Body of pancreas (tissue), 4 donors: ENCODE measurements at places on chromosomes 3 and 15.

DNA sequence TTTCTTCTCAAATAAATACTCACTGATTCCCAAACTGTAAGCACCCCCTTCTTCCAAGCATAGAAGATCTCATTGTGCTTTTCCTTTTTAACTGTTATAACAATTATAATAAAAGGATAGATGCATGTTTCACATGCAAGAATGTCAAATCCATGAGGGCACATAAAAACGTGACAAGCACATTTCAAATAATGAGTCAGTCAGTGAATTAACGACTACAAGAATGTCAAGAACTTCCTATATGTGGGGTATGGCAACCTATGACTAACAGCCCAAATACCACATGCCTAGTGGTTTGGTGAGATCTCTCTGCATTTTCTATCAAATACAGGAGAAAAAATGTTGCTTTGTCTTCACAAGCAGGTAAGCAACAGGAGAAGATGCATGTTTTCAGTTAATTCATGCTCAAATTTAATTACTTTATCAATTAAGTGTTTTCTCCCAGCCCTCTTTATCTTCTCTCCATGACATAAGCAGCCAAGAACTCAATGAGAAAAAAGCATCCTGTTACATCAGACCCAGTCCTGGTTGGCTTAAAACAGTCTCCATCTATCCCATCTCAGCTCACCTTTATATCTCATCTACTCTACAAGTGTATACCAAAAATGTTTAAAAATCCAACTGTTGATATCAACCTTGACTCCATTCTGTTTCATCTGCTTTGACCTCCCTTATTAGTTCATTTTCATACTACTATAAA, 181.5 kb upstream of the LMCD1 start:
- no peak for DNase-seq

DNA sequence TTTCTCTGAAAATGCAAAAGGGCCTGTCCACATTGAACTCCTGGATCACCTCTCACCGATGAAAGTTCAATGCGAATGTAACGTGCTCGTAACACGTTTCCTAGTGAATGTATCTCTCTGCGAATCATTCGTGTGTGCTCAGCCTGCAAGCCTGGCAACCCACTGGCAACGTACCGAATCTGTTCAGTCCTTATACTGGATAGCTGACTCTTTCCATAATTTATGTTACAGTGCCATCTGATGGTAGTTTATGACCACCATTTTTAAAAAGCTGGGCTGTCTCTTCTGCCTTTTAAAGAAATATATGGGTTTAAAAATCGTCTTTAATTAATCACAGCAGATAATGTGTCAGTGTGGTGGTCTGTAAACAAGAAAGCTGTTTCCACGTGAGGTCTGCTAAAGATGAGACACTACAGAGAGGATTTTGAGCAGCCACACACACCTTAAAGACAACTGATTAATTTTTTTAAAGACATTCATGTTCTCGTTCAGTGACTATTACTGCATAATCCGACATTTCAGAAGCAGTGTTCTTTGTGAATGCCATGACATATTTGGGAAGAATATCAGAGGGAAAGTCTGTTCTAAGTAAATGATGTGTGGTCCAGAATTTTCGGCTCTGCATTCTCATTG, 69.4 kb upstream of the FOXP1 start:
- DNase-seq: peak; percentile 89

DNA sequence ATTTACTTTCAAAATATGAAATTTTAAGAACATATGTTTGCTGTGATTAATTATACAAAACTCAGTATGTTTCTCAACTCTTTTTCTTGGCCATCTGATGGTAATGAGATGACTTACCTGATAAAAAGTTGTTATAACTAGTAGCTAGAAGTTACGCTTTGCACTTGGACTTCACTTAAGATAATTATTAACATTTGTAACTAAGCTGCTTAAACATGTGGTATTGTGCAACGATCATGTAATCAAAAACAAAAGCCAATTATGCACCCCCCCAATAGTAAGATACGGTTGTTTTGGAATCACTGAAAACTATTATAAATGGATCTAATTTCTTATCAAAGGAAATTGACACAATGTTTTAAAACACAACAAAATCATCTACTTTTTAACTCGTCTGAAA, 342.9 kb downstream of the CNTN3 start:
- DNase-seq: no peak

GRCh38 chr3:186178412-186178811, 69.5 kb upstream of the ETV5 start:
- DNase-seq: no peak

DNA sequence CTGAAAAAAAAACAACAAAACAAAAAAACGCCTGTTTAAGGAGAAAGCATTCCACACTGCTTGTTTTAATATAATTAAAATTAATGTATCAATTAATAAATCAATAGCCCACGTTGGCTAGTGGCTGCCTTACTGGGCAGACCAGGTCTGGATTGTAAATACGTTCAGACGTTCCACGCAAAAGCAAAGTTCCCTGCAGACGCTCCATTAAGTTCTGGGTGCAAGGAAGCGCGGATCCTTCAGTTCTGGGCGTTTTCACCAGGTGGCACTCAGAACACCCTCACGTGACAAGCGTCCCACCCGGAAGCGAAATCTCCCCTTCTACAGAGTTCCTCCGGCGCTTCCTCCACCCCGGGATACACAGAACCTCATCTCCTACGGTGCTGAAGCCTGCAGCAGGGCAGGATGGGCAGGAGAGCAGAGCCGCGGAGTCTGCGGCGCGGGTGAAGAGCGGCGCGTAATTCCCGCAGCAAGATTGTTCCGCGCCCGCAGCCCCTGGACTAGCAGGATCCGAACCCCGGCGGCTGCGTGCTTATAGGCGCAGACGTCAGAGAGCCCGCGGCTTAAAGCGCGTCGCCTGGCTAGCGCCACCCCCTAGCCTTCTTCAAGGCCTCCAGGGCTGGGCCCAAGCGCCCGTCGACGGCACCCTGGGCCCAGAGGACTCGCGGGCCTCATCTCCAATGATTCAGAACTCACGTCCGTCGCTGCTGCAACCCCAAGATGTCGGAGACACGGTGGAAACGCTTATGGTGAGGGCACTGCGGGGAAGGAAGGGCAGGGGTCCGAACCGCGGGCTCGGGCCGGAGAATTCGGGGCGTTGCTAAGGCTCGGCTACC, at the start of gene SLC25A38:
TSS of gene SLC25A38 (plus strand) at position 326 of the 836 bp plus-strand sequence. CDS start at position 681, 355 bp downstream.
- DNase-seq: peak; percentile 81

GRCh38 chr3:190094160-190094718, 26.5 kb downstream of the P3H2 start:
- no peak for DNase-seq

- no peak for DNase-seq
Measured at GRCh38 chr3:116824208-116824607, 114.6 kb downstream of the TUSC7 start.

GRCh38 chr3:127394031-127394430, 106.2 kb upstream of the PRR20G start:
- no peak for DNase-seq

DNA sequence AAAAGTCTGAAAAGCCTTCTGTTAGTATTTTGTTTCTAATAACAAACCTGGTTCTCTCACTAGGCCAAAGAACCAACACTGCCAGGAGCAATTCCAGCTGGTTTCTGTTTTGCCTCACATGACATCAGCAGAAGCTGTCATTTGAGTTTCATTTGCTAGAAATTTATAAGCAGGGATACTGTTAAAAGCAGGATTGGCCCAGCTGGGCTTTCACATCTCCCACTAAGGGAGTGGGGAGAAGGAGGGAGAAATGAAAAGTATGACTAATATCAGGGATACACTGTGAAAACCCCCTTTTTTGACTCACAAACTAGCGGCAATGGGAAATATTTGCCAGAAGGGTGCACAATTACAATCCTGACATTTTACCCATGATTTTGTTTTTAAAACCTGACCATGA, 5.3 kb downstream of the CCDC80 start:
- no peak for DNase-seq

DNA sequence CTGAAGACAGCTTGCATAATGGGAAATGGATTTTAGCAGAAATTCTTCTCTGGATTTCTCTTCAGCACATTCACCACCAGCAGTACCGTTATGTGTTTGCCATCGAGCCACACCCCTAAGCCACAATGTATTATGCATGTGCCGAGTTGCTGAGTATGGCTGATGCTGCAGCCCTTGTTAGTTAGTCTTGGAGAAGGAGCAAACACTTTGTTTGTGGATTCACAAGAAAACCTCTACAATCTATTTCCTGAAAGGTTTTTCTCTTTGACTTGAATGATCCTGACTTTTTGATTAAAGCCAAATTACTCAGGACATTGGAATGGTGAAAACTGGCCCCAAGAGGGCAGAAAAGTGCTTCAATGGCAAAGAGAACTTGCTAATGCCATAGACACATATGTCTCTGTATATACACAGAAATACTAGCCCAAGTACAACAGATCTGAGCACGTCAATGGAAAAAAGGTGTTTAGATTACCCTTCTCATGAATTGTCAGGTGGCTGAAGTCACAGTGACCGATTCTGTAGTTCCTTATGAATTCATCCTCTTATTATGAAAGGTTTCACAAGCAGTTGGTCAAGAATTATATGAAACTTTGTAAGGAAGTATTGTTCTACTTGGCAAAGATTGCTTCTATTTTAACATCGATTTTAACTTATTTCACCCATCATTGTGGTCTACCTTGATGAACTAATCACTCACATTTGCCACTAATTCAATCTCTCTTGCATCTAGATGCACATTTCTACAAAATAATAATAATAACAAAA, 103.0 kb downstream of the P3H2 start:
- DNase-seq: peak; percentile 53

- DNase-seq: no peak
Measured at GRCh38 chr3:77186728-77187127, 146.8 kb downstream of the ROBO2 start.

- no peak for DNase-seq
Measured at GRCh38 chr3:31503456-31503855, 29.3 kb upstream of the STT3B start.

DNA sequence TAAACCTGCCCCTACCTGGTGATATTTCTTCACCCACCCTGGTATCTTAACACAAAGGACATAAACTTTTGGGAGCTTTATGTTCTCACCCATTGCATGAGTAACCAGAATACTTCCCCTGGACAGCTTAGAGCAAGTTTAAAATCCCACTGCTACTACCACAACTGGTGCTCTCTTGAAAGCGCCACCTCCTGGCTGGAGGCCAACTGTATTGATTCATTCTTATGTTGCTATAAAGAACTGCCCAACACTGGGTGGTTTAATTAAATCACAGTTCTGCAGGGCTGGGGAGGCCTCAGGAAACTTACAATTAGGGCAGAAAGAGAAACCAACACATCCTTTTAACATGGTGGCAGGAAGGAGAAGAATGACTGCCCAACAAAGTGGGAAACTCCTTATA, 592.4 kb downstream of the EPHA3 start:
- DNase-seq: peak; percentile 50

- DNase-seq: no peak
Measured at GRCh38 chr3:79314544-79314943, 453.3 kb downstream of the ROBO1 start.

GRCh38 chr15:53974121-53974520, 4.1 kb upstream of the UNC13C start:
- DNase-seq: no peak

DNA sequence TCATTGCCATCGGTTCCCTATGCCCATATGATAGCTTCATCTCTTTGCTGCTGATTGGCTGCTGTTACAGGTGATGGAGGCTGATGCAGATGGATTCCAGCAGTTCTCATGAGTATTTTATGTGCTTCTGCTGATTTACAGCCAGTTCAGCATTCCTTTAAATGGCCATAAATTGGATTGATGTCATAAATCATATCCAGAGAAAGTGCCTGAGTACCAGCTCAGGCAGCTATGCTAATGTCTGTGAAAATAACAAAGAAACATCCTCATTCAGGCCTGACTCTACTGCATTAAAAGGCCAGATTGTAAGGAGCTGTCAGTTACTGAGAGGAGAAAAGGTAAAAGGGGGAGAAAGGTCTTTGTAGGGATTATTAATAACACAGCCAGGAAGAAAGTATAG, 756.8 kb downstream of the IGSF11 start:
- DNase-seq: no peak

DNA sequence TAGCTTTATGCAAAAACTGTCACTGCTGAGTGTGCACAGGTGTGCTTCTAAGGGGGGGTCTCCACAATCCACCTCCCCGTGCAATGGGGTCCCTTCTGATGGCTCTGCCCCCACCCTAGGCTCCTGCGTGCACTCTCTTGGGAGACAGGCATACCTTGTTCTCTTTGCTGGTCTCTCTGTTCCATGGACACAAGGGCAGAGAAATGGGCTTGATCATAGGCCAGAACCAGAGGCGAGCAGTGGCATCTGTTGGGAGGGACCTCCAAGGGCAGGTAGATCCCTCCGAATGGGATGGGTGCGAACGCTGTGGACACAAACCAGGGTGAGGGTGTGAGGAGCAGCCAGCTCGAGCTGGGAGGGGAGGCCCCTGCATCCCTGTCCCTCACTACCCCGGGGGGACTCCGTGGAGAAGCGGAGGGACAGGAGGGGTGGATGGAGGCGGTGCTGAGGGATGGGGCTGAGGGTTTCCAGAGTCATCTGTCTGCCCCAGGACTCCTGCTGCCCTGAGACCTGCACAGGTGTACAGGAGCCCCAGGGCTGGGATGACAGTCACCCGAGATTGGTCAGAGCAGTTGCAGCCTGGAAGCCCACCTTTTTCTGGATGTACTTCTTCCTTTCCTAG, 175.0 kb downstream of the KLF13 start:
- no peak for DNase-seq

DNA sequence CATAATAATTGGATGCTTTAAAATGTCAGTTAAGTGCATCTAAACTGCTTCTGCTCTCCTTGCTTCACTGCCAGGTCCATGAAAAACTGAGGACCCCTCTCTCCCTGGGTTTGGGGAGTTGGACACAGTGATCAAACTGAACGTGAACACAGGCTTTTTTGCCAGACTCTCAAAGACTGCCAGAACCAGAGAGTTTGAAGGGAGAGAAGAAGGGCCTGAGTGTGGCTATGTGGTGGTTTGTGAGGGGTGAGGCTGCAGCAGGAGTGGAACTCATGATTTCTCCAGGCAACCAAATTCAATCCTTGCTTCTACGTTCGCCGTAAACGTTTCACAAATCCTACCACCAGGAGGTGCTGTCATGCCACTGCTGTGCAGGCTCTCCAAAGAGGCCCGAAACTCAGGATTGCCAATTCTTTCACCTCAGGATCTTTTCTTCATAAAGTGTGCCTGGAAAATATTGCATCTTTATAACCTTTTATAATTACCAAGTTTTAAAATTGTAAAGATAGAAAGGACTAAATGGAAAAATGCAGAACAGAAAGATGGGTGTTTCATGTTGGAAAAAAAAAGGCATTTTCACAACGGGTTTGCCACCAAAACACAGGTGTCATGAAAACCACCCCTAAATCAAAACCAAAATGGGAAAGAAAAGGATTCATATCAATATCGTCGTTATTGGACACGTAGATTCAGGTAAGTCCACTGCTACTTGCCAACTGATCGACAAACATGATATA, 19.7 kb downstream of the TM4SF4 start:
- DNase-seq: peak; percentile 76

- no peak for DNase-seq
Measured at GRCh38 chr3:135637013-135637412, 328.5 kb upstream of the PPP2R3A start.

DNA sequence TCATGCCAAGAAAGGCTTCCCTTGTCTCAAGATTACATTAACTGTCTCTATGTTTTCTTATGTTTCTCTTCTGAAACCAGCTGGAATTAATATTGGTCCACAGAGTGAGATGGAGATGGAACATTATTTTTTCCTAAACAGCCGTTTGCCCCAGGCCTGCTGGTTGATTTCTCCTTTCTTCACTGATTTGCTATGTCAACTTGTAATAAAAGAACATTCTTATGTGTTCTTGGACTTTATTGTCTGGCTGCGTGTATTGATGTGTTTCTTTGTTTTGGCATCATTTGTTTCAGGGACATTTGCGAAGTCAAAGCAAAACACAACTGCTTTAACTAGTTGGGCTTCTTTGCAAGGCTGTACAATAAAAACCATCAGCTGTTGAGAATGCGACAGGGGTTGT, 168.5 kb downstream of the FAM43A start:
- no peak for DNase-seq
